Activated CD4-positive, alpha-beta T cell treated with anti-CD3 and anti-CD28 coated beads, Interleukin-2, amount 50 U/mL, for 16 hours (primary cell): ENCODE measurements at places on chromosomes 6 and 20.

GRCh38 chr20:25459916-25460535 lies 52.6 kb downstream of the GINS1 start:
- DNase-seq, result no peak

DNA sequence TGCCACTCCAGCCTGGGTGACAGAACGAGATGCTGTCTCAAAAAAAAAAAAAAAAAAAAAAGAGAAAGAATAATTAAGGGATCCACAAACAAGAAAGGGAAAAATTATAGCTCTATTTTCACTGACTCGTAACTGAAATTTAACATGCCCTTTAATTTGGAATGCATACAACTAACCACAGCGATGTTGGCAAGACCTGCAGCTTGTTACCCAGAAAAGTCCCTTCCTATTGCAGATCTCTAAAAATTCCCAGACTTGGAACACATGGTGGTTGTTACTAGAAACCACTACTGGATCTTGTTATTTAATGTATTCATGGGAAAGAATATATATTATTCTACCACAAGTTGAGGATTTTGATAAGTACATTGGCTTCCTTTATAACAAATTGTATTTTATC lies 27.8 kb upstream of the SMIM28 start:
- DNase-seq, result no peak

DNA sequence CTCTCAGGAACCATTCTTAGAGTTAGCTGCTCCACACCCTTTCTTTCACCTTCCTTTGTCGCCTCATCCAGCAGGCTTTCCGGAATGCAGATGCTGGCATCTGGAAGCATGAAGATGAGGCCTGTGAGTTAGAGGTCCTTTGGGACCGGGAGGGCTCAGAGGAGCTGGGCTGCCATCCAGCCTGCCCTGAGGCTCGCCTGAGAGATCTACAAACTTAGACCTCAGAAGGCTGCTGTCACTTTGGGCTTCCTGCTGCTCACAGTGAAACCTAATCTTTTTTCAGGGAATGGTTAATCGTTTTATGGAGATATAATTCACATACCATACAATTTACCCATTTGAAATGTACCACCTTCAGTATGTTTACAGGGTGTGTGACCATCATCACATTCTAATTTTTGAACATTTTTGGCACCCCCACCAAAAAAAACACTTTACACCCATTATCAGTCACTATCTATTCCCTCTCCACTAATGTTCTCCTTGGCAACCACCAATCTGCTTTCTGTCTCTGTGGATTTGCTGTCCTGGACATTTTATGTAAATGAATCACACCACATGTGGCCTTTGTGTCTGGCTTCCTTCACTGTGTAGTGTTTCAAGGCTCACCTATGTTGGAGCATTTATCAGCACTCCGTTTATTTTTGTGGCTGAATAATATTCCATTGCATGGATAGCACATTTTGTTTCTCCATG lies 20.0 kb upstream of the MPC1 start:
- DNase-seq, result no peak

DNA sequence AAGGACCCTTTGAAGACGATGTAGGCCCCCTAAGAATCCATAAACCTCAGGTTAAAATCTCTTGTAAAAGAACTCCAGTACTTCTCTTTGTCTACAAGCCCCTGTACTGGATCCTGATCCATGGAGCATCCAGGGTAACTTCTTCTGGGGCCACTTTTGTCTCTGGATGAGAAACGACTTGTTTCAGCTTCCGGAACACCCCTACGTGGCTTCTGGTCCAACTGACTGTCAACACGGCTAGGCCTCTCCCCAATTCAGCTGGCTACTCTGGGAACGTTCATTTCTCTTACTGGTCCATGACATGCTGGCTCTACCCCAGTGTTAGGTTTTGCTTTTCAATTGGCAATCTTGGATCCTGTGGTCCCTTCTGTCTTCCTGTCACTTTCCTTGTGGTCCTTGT lies 198.0 kb downstream of the BACH2 start:
- DNase-seq, result no peak

DNA sequence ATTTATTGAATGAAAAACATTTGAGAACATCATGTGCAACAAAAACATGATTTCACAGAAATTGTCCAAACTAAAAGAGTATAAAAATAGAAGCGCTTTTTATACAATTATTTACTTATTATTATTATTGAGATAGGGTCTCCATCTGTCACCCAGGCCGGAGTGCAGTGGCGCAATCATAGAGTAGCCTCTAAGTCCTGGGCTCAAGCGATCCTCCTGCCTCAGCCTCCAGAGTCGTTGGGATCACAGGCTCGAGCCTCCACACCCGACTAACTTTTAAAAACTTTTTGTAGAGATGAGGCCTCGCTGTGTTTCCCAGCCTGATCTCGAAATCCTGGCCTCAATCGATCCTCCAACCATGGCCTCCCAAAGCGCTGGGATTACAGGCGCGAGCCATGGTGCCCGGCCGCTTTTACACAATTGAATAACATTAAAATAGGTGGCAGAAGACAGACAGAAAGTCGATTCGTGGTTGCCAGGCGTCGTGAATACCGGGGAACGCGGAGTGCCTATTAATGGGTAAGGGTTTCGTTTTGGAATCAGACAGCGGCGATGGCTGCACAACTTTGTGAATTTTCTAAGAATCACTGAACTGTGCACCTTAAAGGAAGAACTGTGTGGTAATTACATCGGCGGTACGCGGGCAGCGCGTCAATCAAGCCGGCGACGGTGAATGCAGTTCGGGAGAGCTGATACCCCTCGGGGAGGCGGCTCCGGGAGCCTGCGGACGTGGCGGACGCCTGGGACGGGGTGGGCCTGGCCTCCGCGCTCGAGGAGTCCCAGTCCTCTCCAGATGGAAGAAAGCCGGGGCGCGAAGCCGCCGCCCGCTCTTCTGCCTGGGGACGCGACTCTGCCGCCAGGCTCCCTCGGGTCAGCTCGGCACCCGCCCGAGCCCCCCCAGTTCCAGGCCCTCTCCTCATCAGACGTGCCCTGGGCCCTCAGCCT lies 807 bp downstream of the TBC1D20 start:
- DNase-seq, result peak; percentile 48

- no peak for DNase-seq
Observed at GRCh38 chr6:140360651-140361050, 986.2 kb upstream of the CITED2 start.

- DNase-seq, result no peak
Observed at GRCh38 chr6:29729774-29730328, 6.6 kb downstream of the HLA-F start.

GRCh38 chr20:64216036-64216435 lies 39.5 kb upstream of the PCMTD2 start:
- DNase-seq, result no peak

DNA sequence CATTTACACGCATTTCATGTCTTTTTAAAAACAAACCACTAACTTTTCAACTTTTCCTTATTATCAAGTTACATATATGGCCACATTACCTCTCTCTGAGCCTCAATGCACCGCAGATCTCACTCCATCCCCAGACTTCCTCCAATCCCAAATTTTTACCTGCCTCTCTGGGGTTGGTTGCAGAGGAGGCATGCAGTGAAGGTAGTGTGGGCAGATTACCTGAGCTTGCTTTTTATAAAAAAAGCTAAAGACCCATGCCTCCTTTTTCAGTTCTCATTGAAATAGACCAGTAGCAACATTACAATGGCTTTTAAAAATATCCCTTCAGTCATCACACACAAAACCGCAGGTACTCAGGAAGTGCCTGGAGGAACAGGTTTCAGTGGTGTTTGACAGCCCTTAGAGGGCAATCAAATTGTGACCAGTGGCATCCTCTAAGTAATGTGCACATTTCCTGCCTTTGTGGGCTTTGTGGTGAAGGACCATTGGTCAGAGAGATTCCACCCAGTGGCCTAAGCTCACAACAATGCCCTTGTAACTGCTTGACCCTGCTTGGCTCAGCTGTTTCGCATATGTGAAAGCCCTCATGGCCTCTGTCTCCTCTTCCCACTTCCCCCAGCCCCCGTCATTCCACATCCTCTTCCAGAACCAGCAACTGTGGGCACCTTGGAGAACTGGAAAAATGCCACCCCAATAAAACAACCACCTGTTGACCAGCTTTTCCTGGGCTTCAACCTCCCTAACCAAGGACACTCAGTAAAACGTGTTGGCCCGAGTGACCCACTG lies 30.2 kb upstream of the IL17A start:
- peak; percentile 61 for DNase-seq

GRCh38 chr6:40894962-40895799 lies 143.8 kb downstream of the UNC5CL start:
- DNase-seq, result no peak

DNA sequence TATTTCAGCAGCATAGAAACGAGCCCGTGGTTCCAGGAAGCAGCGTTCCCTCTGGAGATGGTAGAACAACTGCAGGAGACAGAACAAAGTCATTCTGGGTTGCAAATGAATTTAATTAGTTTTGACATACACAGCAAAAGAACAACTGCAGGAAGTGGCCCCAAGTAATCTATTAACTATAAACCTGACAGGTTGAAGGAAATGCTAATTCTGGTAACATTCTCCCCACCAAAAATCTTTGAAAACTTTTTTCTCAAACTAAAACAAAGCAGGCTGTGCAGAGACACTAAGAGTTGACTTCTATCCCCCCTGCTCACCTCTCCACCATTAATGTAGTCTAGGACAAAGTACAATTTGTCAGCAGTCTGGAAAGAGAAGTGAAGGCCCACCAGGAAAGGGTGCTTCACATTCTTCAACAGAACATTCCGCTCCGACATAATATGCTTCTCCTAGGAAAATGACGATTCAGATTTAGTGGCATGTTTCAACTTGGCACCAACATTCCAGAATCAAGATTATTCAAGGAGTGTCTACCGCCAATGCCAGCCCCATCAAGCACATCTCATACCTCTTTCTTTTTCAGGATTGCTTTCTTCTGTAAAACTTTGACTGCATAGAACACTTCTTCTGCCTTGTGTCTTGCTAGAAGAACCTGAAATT lies 120.4 kb upstream of the SLC2A12 start:
- DNase-seq, result no peak

DNA sequence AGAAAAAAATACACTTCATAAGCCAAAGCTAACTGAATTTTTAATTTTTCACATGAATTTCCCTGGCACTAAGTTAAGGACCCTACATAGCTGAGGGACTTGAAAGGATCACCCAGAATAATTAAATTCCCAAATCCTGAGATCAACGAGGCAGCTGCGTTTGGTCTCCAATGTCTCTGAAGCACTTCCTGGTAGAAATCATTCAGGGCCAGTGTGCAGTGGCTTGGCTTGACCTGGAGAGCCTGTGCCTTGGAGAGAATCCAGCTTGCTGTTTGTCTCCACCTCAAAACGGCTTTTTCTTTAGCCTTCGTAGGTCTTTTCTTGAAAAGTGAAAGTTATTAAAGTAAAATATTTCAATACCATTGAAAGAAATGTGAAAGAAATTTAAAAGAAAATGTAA lies 92.4 kb downstream of the SMOC2 start:
- DNase-seq, result no peak

GRCh38 chr20:43584448-43585136 lies 6.1 kb upstream of the IFT52 start:
- no peak for DNase-seq

DNA sequence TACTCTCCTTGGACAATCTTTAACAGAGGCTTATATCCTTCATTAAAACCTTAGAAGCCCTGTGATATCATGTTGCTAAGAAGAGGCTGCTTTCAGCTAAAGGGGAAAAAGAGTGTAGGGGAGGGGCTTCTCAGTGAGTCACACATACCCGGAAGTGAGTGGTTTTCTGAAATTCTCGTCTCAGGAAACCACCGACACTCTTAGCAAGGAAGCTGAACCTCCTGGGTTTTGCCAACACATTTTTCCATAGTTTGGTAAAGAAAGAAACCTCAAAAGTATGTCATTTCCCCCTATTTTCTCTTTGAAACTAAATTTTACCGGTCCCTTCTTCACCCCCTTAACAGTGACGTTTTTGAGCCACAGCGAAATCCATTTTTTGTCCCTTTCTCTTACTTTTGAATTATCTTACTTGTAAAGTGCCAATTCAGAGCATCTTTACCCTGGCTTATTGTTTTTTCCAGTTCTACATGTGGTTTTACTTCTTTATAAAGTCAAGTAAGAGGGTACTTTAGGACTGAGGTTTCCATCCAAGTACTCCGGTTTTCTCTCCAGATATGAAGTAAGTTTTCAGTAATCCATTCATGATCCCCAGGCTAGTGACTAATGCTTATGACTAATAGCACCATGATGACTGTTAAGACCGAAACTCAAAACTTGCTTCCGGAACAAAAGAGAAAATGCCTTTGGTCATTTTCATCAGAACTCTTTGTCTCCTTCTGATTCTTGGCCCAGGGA lies 219.3 kb downstream of the ARHGAP18 start:
- DNase-seq, result peak; percentile 90

- no peak for DNase-seq
Observed at GRCh38 chr20:10654630-10655029, 19.2 kb downstream of the JAG1 start.

DNA sequence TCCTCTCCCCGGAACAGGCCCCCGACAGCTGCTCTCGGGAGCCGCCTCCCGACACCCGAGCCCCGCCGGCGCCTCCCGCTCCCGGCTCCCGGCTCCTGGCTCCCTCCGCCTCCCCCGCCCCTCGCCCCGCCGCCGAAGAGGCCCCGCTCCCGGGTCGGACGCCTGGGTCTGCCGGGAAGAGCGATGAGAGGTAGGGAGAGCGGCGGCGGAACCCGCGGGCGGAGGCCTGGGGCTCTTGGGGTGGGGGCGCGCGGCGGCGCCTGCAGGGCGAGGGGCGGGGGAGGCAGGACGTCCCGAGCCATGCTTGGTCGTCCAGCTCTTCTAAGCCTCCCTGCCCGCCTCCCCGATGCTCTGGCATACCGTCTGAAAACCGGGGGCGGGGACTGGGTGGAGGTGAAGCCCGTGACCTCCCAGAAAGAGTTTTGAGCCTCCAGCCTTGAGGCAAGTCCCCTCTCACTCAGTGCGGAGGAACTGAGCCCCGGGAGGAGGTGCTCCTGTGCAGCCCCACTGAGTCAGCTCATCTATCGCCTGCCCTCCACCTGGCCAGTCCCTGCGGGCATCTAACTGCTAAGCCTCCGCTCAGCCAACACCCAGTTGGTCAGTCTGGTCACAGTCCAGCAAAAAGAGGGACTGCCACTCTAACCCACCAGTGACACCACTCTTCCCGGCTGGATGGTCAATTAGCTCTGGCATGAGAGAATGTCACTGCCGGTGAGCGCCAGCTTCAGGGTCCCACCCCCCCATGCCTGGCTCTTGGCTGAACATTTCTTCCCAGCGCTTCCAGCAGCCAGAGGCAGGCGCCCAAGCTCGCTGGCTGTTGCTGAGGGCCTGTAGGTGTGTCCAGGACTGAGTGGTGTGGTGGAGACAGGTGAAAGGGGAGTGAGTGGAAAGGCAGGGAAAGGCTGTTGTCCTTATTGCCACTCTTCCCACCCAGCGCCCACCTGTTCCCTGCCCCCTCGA lies 482 bp downstream of the DDR1 start:
- DNase-seq, result no peak

GRCh38 chr6:113120582-113121285 lies 736.4 kb upstream of the MARCKS start:
- no peak for DNase-seq
